Prostate gland (tissue), 2 donors: ENCODE measurements at places on chromosomes 5 and 9.

- DNase-seq, result no peak
These were observed 423.0 kb downstream of the TUSC1 start for GRCh38 chr9:25255216-25255615.

DNA sequence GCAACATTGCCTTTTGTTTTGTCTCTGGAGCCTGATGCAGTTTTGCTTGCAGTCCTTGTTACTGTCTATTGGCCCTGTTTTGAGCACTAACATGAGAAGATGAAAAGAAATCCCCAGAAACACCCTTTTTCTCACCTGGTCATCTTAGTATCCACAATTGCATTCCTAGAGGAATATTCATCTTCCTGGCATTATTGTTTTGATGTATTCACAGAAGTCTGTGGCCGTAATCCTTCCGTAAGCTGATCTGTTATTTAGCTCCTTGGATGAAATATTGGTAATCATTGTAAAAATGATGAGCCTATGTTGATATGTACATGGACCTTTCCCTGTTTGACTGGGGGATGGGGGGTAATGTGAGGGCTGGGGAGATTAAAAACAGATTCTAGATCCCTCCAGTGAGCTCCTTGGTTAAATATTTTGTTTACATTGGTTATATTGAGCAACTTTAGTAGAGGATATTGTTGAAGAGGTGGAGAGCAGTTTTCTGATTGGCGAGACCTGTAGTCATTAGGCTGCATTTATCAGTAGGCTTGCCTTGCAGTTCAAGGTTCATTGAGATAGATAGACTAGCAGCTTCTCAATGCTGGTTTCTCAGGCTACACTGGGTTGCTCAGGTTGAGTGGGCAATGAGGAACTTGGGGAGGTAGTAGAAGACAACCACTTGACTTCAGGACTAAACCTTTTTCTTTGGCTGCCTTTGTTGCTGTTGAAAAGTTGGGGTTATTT lies 117.5 kb downstream of the MACIR start:
- no peak for DNase-seq

- DNase-seq, result no peak
These were observed 744 bp downstream of the GMCL2 start for GRCh38 chr5:178186427-178186826.

GRCh38 chr5:4758996-4759395 lies 381.1 kb upstream of the ADAMTS16 start:
- no peak for DNase-seq

GRCh38 chr5:41598011-41598410 lies 87.6 kb upstream of the PLCXD3 start:
- no peak for DNase-seq

DNA sequence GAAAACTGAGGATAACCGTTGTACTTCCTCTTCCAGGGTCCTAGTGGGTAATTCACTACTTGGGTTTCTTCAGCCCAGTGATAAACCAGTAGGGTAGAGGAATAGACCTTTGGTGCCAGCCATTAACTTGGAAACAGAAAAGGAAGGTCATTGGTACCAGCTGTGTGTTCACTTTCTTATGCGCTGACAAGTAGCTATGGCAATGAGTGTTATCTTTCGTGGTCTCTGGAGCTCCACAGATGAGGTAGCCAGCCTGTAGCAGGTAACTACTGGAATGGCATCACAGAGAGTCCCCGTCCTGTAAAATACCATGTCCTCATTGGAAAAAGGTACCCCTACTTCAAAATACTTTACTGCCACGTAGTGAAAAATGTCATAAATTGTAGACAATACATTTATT lies 2.3 kb downstream of the UHRF2 start:
- no peak for DNase-seq

- no peak for DNase-seq
These were observed 8.4 kb upstream of the HAND1 start for GRCh38 chr5:154486427-154486866.

- DNase-seq, result no peak
These were observed 35.8 kb upstream of the MAST4 start for GRCh38 chr5:66560371-66560770.

DNA sequence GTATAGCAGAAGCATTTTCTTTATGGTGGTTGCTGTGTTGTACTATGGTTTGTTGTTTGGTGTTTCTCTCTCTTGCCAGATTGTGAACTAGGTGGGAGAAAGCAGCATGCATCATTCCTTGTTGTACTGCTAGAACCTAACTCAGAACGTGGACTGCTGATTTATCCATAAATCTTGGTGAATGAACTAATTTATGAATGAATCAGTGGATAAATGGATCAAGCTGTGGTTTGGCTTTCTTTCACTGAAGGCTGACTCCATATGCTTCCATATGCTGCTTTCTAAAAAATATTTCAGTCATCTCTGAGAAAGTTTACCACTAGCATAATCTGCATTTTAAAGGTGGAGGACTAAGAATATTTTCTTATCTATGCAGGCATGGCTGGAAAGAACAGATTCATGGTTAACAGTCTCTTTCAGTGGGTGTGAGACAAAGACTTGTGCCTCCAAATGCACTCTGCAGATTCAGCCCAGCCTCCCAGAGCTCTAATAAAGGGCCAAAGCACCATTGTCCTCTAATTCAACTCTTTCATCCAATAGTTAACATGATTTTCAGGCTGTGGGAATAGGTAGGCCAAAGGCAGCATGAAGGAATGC lies 237.7 kb downstream of the SH3GL2 start:
- no peak for DNase-seq

- no peak for DNase-seq
These were observed 83.0 kb upstream of the GLIS3 start for GRCh38 chr9:4382722-4383317.

DNA sequence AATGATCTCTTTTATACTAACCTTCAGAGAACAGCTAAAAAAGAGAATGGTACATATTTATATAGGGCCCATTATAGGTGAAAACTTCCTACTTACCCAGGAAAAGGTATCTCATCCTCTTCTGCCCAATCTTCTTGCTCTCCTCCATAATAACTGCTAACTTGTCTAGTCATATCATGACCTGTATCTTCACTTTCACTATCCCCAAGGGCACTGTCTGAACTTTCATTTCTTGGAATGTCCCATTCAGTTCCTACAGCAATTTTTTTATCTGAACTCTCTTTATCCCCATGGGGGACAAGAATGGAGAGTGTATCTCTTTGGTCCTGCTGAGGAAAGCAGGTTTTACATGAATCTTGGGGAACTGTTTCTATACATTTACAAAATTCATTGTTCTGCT lies 36.4 kb upstream of the RAPGEF6 start:
- no peak for DNase-seq

DNA sequence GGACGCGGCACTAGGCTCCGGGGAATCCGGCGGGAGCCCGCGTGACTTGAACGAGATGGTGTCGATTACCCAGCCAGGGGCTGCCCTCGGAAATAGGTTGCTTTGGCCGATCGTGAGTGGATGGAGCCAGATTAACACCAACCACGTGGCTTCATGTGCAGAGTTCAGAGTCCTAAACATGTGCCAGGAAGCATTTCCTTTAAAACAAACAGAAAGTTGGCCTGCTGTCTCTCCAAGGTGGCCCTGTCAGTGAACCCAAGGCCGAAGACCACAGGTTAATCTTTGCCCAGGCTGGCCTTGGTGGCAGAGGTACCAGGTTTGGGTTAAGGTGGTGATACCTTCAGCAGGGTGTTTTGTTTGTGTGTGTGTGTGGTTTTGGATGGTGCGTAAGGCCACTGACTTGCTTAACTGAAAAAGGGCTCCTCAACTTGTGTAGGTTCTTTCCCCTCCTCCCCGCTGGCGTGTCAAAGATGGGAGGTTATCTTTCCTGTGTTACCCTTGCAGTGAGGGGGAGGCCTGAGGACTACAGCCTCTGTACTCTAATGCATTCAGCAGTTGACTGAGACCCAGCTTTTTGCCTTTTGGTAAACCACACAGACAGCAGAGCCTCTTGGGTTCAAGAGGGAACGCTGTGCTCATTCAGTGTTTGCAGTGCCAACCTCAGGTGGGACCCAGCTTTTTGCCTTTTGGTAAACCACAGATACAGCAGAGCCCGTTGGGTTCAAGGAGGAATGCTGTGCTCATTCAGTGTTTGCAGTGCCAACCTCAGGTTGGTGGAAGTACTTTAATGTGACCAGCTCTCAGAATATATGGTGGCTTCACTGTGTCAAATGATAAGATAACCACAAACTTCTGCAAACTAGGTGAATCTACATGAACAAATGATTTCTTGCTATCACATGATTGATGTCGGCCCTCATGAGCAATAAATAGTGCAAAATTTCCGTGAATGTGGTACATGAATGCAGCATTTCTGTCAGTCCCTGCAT lies 1.4 kb downstream of the IQGAP2 start:
- peak; percentile 34 for DNase-seq

GRCh38 chr5:52774005-52774410 lies 13.7 kb upstream of the ITGA1 start:
- DNase-seq, result no peak

DNA sequence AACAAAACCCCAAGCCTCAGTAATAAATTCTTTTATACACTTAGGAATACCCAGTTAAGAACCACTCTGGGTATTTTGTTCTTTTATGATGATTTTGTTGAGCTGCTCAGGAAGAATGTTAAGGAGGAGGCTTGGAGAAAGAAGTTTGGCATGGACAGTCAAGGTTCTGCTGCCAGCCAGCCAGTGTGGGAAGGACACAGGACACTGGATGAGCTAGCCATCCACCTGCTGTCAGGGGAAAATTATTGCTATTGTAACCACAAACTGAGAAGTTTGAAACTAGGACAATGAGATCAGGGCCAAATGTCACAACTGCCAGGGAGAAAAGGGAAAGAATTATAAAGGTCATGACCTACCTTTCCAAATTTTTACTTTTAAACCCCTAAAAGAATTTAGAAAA lies 25.9 kb upstream of the ADAMTSL1 start:
- DNase-seq, result no peak

DNA sequence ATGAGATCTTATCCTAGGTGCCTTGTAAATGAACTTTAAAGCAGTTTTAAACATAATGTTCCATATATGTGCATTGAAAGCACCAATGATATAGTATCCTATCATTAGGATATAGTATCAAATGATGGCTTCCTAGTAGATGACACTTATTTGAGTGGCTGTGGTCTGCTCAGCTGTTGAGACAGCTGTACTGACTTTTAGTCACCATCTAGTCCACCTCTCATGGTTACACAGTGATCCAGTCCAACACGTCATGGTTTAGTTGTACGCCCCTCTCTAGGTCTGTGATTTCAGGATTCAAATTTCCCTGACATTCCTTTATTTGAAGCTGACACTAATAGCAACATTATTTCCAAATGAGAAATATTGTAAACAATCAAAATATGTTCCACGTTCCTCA lies 127.3 kb upstream of the TUT7 start:
- DNase-seq, result no peak

DNA sequence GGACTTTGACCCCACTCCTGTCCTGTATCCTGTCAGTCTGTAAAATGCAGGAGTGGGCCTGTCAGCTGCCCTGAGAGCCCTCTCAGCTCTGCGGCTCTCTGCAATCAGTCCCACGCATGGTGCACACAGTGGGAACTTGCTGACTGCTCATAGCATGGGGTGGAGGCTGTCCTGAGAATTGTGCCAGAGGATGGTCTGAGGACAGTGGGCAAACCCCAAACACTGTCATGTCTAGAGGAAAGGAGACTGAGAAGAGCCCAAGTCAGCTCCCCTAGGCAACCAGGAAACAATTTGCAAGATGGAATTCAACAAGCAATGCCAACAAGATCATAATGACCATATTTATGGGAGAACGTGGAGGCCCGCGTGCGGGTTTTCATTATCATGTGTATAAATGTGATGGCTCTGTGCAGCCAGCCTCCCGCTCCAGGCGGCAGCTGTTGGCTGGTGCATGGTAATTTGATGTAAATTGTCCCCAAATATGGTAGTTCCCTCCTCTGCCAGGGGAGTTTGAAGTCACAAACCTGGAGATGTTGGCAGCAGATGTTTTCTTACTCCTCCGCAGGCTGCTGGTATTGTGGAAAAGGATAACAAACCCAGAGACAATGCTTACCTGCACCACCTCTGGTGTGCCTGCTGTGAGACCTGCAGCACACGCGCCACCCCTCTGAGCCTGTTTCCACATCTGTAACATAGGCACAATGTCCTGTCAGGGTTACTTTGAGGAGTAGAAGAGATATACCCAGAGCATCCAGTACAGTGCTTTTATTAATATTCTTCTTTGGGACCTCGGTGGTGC lies 39.8 kb upstream of the ALDH1B1 start:
- DNase-seq, result no peak

GRCh38 chr5:119345861-119346260 lies 10.0 kb upstream of the TNFAIP8 start:
- DNase-seq, result no peak

DNA sequence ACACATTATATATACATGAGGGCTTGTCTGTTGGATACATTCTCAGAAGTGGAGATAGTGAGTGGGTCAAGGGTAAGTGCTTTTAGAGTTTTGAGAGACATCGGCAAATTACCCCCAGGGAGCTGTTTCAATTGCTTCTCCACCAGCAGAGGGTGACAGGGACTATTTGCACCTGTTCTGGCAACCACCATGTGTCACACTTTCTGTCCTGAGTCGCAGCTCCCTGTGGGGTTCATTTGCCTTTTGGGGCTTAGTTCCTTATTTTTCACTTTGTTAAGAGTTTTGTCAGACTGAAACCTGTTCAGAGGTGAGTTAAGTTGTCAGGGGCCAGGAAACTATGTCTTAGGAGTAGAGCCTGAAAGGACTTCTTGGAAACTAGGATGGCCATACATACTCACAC lies 20.1 kb upstream of the SLC36A1 start:
- no peak for DNase-seq

DNA sequence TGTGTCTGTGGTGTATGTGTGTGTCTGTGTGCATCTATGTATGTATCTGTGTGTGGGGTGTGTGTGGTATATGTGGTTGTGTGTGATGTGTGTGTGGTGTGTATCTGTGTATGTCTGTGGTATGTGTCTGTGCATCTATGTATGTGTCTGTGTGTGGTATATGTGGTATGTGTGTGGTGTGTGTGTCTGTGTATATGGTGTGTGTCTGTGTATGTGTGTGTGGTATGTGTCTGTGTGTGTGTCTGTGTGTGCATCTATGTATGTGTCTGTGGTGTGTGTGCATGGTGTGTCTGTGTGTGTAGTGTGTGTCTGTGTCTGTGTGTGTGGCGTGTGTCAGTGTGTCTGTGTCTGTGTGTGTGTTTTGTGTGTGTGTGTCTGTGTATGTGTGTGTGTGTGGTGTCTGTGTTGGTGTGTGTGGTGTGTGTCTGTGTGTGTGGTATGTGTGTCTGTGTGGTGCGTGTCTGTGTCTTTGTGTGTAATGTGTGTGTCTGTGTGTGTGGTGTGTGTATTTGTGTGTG lies 121.9 kb upstream of the MVB12B start:
- no peak for DNase-seq
